Activated CD8-positive, alpha-beta memory T cell treated with anti-CD3 and anti-CD28 coated beads, Interleukin-2, amount 50 U/mL, for 48 hours (primary cell): ENCODE measurements at places on chromosomes 3 and 15.

DNA sequence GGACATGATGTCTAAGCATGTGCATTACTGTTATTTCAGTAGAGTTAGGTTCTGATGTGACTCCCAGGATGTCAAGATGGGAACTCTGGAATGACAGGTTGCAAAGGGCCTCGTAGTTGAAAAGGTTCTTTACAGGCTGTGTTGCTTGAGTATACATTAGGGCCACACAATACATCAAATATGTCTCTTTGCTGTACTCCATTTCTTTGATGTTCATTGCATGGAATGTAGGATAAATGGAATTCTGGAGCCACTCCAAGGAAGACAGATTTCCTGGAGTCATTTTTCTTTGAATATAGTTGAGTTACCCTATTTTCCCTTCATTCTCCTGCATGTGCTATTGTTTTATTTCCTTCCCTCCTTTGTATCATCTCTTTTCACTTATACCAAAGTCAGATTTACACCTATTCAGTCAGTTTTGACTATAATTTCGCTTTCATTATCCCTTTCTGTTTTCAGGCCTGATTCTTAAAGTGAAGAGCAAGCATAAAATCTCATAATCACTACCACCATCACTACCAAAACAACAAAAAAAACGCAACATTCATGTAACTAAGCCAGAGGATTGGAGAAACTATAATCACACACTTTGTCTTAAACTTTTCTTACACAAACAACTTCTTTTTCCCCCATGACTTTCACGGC lies 61.2 kb upstream of the PTX3 start:
- no peak for DNase-seq

DNA sequence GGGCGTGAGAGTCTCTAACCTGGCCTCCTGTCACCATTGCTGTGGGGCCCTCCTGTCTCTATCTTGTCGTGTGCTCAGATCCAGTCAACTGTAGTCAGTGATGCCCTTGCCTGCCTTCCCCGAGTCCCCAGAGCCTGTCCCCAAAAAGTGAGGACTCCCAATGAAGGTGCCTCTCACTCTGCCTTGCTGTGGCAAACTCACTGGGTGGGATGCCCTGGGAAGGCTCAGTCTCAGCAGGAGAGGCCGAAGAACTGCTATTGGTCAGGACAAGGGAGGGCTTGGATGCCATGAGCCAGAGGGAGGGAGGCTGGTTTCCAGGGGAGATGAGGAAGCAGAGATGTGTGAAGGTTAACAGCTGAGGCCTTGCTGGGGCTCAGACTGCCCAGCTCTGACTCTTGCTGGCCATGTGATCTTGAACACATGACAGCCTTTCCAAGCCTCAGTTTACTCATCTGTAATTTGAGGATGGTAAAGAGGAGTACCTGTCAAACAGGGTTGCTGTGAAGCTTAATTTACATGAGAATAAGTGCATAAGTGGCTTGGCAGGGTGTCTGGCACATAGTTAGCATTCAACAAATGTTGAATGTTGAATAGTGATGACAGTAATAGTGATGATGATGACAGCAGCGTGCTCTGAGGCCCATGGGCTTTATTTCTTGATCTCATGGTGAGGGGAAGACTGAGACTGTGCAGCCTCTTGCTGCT lies 8.2 kb downstream of the KY start:
- DNase-seq = peak; percentile 25

DNA sequence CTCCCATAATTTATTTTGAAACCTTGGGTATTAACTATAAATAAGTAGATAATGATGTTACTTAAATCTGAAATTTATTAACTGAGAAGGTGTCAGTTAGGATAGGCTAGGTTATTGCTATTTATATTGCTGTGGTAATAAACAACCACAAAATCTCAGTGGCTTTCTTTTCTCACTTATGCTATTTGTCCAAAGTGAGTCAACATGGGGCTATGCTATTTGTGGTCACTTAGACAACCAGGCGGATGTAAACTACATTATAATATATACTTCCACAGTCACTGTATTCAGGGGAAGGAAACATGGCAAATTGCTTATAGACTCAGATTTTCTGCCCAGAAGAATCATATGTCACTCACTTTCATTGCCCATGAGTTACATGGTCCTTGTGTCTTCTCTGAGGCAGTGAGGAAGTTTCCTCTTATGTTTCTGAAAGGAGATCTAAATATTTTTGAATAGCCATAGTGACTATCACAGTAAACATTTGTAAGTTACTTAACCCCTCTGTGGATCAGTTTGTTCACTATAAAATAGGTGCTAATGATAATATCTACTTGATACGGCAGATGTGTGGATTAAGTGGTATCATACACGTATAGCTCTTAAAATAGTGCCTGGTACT lies 19.8 kb downstream of the HMG20A start:
- DNase-seq = no peak

DNA sequence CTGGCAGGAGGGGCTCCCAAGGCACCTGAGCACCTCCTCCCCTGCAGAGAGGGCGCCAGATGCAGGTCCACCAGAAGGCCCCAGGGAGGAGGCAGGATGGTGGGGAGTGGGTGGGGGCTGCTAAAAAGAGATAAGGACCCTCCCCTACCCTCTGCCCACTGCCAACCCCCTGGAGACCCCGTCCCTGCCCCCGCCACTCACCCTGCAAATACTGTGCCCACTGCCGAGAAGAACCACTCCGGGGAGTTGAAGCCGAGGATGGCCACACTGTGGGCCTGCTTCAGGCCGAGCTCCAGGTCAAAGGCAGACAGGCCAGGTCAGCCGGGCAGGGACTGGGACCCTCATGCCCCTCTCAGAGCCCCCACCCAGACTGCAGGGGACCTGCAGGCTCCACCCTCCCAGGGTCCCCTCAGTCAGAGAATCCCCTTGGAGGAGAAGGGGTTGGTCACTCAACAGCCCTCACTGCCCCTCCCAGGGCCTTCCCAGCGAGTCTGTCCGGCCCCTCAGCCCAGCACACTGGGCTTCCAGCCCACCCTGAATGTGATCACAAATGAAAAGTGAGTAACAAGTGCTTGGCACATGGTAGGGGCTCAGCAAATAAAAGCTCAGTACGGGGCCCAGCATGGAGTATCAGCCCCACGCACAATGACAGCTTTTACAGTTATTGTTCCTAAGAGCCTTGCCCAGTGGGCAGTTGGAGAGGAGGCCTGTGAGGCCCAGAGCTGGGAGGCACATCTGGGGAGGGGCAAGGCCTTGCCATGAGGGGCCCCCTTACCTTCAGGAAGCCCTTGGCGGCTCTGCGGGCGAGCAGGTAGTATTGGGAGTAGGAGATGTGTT lies 40.4 kb downstream of the ACSBG1 start:
- peak; percentile 42 for DNase-seq

DNA sequence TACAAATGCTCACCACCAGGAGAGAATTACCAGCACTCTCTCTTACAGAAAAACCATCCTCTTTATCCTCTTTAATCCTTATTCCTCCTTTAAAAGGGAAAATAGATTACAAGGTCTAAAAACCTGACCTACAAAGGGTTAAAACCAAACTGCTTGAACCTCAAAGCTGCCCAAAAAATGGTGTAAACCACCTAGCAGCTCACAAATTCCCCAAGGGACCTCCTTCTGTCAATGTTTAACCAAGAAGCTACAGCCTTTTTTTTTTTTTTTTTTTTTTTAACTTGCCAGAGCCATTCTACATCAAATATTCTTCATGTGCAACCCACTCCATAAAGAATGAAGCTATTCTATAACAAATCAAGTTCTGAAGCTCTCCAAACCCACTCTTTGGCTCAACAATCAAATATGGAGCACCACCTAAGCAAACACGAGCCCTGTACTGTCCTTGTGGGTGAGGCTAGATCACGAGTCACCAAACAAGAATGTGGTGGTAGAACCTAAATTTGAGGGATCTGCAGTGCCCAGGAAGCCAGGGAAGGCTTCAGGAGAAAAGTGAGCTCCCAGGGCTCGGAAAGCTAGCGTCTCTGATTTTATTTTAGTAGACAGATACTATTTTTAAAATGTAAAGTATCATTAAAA lies 20.1 kb downstream of the OSBPL10 start:
- DNase-seq = no peak

DNA sequence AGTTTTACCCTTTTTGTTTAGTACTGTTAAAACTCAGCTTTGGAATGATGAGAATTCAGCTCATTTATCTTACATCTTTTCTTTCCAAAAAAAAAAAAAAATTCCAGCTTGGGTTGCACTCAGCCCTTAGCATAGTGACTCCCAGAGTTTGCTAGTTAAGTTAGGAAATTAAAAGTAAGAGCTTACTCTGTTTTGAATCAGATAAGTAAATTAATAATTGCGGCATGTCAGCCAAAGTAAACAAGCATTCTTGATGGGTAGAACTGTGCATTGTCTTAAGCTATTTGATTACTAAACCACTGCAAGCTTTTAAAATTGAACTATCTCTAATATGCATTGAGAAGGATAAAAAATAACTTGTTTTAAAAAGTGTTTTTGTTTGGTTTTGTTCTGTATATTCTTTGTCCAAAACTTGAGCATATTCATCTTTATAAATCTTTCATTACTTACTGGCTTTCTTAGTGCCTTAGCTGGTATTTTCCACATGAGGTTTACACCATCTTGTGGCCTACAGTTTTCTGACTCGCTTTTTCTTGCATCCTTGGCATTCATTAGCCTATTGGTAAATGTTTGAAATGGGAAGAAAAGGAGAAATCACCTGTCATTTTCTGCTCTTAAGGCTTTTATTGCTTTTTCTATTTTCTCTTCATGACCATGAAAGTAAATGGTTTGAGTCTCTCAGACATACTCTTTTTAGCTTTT lies 107.6 kb downstream of the FILIP1L start:
- no peak for DNase-seq

DNA sequence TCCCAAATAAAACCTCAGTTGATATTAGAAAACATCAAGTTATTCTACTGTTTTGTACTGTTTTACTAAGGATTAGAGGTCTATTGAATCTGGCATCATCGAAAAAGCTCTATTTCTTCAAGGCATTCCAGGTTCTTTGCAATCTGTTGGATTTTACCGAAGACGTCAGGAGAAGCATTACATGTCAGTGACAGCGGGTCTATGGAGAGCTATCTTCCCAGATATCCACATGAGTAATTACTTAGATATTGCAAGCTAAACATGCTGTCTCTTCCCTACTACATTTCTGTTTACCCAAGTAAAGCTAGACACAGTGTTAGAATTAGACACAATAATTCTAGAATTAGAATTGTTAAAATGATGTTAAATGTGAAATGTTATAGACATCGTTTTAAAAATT lies 10.8 kb upstream of the GOLGA6L2 start:
- no peak for DNase-seq

DNA sequence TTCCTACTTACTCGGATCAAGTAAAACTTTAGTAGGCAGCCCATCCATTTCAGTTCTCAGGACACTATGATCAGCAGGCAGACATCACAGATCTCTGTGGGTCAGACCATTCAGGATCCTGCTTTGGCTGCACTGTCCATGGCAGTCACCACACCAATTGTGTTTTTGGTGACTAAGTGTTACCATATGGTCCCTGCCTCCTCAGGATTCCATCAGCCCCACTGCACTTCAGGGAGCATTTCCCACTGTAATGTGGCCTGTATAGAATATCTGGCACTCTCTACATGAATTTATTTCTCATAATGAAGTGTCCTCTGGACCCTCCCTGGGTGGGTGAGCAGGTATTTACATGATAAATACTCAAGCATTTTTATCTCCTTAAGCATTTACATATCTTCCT lies 41.3 kb downstream of the ZNF445 start:
- no peak for DNase-seq

DNA sequence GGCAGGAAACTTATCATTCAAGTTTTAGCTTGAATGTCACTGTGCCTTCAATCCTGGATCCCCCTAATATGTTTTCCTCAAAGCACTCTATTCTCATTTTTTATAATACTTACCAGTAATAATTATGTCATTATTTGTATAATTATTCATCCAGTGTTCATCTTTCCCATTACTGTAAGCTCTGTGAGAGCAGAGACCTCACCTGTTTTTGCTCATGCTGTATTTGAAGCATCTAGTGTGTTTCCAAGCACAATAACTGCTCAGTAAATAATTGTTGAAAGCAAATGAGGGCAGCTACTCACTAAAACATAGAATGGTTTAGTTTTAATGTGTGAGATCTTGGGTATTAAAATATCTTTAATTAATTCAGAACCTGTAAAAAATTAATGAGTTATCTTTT lies 36.9 kb upstream of the KPNA4 start:
- no peak for DNase-seq

DNA sequence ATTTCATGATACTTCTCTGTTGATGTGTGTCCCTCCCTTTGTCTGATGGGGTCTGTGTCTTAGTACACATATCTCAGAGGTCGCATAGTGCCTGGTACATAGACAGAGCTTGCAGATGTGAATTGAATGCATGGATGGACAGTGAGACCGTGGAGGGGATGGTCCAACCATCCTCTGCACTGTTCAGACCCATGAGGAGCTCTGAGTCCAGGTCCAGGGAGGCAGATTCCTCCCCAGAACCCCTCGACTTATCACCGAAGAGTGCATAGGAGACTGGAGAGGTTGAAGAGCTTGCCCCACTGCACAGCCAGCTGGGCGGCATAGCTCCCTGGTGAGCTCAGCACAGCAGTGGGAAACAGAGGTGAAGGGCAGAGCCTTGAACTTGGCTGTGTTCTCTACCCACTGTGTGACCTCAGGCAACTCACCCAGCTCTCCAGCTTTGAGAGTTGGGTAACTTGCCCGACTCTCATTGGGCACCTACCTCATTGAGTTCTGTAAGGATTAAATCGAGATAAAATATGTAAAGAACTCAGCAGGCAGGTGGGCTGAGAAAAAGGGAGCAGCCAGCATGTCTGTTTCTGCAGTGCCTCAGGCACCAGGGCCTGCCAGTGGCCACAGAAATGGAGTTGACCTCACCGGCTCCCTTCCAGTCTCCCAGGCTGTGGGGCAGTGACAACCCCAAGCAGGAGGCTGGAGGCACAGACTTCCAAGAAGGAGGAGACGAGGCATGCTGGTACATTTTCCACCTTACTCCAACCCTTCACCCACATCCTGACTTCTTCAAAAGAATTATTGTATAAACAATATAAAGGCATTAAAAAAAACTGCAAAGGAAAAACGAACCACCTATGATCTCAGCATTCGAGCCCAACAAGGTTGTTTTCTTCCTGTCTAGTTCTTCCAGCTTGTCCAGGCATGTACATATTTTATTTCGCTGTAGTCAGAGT lies 54.1 kb upstream of the TFRC start:
- DNase-seq = no peak
